ENCODE measurements at places on chromosomes 13 and 19.

GRCh38 chr13:73832128-73832588 lies 302.0 kb downstream of the KLF12 start:
- DNase-seq = no peak

DNA sequence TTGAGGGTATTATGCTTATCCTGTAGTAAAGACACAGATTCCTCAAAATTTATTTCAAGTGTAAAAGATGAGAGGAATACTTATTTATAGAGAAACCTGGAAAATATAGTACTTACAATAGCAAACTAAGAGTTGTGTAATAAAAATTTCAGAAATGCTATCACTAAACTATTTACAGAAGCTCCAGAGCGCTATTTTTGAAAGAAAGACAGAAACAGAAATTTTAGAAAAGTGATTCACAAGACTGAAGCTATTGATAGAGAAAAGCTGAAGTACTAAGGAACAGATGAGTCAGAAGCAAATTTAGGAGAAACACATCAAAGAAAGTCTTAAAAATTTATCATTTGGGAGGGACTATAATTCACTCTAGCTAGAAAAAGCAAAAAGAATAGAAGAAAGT lies 1174.2 kb downstream of the DIAPH3 start:
- no peak for DNase-seq

- no peak for DNase-seq
Observed at GRCh38 chr19:54558339-54558738, 15.3 kb upstream of the LILRA2 start.

DNA sequence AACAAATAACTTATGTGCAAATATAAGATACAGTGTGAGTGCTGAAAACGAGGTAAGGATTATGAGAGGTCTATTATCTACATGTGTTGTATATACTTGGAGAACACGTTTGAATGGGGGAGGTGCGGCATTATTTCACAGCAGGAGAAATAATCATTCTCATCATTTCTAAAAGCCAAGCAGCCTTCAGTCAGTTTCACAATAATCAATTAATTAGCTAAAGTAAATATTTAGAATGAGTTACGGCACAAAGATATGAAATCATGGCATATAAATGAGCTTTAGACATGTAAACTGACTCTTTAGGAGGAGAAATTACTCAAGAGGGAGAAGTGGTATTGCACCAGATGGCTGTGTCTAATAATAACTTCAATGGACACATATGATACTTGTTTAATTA lies 366.6 kb downstream of the DNAJC15 start:
- no peak for DNase-seq

GRCh38 chr19:4559569-4559968 lies at the start of gene SEMA6B:
SEMA6B (minus strand) TSS chr19:4559684; CDS start chr19:4558457, 1,227 bp downstream.
- no peak for DNase-seq

GRCh38 chr19:21402303-21402985 lies 5.5 kb downstream of the ZNF493 start:
- DNase-seq = no peak

DNA sequence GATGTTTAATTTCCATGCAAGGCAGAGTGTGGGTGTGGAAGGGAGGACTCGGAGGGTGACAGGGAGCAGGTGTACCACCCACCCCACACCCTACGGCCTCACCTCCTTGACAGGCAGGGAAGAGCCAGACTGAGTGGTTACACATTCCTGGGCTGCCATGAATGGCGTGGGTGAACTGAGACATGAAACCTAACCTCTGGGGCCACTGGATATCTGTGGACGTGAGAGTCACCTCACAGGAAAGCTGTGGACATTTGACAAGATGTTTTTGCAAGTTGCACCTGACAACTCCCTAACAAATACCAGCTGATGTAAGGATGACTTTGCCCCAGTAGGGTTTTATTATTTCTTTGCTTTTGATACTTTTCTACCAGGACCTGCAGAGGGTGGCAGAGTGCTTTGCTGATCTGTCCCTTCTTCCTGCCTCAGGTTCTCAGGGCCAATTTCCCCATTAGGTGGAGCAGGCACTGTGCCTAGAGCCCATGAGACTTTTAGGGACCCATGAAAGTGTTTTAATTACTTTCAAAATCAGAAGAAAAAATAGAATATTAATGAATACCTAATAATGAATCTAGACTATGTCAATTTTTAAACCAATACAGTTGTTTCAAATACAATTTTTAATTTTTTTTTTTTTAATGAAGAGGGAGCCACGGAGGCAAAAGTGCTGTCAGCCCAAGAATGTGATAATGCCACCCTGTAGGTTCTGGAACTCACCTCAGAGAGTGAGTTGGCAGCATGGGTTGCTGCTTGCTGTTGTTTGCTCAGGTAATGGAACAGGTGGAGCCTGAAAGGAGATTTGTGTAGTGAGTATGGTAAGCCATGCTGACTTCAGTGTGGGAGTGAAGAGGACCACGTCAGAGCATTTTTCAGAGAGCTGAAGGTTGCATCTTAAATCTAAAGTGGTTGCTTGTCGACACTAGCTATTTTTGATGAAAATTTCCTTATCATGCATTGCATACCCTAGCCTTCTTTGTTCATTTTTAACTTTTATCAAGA lies 58.0 kb upstream of the CYSLTR2 start:
- DNase-seq = peak; percentile 43

- no peak for DNase-seq
Observed at GRCh38 chr19:9823816-9824215, 3.9 kb upstream of the UBL5 start.

GRCh38 chr13:51488212-51488611 lies 35.4 kb upstream of the INTS6 start:
- DNase-seq = no peak

GRCh38 chr19:52453324-52454094 lies at the start of gene ZNF578:
ZNF578 (plus strand) TSS chr19:52453553; CDS start chr19:52501846, 48,293 bp downstream.
- no peak for DNase-seq

DNA sequence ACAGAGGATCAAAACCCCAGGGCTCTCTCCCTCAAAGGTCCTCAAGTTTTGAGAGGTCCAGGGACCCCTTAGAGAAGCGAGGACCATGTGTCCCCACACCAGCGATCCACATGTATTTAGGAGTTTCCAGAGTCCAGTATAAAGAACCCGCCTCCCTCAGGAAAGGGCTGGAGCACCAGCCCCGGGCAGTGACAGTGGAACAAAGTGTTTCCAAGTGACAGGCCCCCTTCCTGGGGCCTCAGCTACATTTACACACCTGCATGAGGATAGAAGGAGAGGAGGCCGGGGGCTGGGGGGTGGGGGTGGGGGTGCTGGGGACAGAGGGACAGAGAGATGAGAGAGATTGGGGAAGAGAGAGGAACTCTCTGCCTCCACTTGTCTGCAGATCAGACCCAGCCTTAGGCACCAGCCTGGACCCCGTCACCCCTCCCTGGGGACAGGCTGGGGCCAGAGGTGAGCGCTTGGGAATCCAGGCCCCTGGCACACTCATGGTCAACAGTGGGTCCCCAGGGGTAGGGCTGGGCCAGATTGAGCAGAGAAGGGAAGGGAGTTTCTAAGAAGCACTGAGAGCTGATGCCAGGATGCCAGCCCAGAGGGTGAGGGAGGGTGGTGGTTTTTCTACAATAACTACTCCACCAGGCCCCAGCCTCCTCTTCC lies 802 bp downstream of the BCAM start:
- DNase-seq = no peak

- no peak for DNase-seq
Observed at GRCh38 chr13:35731471-35731870, 255.0 kb upstream of the MAB21L1 start.

- DNase-seq = no peak
Observed at GRCh38 chr13:76472916-76473315, 413.3 kb downstream of the KCTD12 start.

DNA sequence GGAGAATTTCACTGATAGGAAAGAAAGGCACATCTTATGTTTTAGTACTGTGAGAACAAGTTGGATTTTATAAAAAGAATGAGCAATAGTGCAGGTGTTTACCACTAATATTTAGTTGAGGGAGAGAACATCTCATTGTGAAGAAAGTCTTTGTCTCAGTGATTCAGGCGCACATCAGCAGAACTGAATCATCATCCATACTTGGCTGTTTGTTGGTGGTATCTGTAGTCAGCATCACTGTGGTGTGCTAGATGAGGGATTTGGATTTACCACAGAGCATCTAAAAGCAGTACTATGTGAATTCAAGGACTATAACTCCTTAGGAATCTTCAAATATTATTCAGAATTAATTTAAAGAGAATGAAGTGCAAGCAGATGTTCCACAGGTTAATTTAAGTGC lies 1380.5 kb upstream of the ATXN8OS start:
- DNase-seq = no peak

DNA sequence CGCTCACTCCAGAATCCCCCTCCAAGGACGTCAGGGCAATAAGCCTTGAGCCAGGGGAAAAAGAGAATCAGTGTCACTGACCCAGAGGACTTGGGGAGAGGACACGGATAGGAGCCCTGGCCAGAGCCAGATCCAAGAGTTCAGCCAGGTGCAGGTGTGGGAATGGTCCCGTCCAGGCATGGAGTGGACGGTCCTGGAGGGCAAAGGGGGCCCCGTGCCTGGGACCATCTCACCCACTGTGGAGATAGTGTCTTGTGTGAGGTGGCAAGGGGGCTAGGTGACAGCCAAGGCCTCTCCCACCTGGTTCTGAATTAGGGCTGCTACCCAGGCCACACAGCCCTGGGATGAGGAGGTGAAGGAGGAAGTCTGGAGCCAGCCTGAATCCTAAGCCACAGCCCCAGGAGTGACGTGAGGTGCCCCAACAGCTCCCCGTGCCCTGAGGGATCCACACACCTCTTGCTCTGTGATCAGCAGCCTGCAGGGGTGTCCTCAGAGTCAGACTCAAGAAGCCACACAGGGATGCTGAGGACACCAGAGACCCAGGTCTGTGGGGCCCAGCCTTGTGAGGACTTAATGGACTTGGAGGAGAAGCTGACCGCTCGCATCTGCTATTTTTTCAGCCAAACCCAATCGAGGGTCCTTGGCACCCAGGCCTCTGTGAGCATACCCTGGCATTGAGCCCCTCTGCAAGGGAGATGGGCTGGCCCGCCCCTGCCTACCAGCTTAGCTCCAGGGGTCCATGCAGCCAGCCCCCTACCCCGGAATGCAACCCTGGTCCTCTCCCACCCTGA lies 16.4 kb upstream of the ZNF14 start:
- no peak for DNase-seq

DNA sequence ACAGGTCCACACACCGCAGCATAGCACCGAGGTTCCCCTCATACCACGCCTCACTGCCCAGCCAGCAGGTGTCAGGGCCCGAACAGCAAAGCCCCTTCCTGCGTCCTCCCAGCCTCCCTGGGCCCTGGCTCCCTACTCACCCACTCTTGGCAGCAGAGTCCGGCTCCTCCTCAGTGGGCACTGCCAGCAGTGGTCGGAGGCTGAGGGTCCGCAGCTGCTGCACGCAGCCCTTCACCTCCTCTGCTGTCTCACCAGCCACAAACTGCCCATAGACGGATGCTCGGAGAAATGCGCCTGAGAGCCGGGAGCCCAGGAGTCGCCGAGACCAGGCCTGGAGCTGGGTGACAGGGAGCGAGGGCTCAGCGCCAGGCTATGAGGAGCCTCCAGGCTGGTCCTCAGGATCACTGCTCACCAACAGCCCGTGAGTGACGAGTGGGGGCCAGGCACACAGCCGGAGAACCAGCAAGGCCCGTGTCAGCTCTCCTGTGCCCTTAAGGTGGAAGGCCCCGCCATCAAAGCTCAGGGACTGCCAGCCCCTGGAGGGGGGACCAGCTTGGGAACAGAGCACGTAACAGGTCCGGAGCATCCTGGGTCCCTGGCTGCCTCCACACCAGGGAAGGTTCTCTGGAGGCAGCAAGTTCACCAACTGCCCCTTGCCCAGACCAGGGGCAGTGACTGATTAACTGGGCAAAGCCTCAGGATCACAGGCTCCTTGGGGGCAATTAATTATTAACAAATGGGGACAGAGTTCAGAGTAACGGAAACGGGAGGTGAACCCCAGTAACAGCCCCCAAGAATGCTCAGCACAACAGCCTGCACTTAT lies at the start of gene PRODH2:
Gene PRODH2, minus strand, starts transcription at position 626 of the 823 bp plus-strand sequence. Its CDS starts 40 bp downstream, at position 586.
- no peak for DNase-seq

- DNase-seq = no peak
Observed at GRCh38 chr13:29581666-29582065, 13.8 kb downstream of the SLC7A1 start.

- no peak for DNase-seq
Observed at GRCh38 chr19:48806518-48806817, 4.4 kb downstream of the BCAT2 start.

- DNase-seq = no peak
Observed at GRCh38 chr13:95505265-95505664, 47.3 kb upstream of the CLDN10 start.

GRCh38 chr19:55670280-55671053 lies 4.6 kb upstream of the EPN1 start:
- no peak for DNase-seq

- DNase-seq = peak; percentile 1
Observed at GRCh38 chr13:106471957-106472543, 63.4 kb downstream of the EFNB2 start.

DNA sequence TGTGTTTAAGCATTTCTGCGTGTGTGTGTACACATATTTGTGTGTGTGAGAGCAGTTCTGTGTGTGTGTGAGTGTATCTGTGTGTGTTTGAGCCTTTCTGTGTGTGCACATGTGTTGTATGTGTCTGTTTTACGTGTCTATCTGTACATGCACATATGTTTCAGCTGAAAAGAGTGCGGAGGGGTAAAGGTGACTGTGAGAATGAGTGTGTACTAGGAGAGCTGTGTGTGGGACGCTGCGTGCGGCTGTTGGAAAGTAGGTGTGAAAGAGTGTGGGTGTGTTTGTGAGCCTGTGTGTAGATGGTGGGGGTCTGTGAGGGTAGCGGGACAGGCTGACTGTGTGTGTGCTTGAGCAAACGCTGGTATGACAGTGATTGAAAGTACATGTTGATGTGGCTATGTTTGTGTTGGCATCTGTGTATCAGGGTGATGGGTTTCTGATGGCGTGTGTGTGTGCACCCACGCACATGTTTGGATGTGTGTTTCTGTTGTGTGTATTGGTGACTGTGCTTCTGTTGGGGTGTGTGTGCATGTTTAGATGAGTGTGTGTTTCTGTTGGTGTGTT lies 7.5 kb upstream of the TPM4 start:
- DNase-seq = no peak

GRCh38 chr19:1101337-1101698 lies 2.5 kb upstream of the GPX4 start:
- DNase-seq = no peak

GRCh38 chr13:76948149-76948548 lies at the start of gene ACOD1:
ACOD1 (plus strand) TSS chr13:76948511; CDS start chr13:76948559, 48 bp downstream.
- no peak for DNase-seq

DNA sequence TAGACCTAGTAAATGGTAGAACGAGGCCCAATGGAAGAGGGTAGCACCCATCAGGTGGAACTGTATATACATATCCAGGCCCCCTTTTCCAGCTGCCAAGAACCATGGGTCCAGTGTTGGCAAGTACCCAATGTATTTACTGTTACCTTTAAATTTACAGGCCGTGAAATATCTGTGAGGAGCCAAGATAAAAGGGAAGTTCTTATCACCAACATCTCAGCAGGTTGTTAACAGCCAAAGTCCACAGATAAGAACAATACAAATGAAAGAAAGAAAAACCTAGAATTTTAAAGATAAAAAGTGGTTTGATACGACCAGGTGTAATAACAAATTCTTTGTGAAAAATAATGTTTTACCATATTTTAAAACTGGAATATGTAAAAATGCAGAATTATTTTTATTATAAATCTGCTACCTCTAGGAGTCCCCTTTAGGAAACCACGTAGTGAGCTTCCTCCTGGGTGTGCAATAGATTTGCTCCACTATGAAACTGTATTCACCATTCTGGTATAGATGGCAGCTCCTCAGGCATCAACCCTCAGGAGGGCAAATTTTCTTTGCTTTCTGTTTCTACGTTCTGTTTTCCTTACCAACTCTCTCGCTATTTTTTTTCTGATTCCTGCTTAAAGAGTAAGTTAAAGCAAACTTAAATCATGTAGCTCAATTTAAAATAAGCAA lies 292.2 kb upstream of the SLC10A2 start:
- no peak for DNase-seq
